ENCODE measurements at places on chromosomes 4 and X.

DNA sequence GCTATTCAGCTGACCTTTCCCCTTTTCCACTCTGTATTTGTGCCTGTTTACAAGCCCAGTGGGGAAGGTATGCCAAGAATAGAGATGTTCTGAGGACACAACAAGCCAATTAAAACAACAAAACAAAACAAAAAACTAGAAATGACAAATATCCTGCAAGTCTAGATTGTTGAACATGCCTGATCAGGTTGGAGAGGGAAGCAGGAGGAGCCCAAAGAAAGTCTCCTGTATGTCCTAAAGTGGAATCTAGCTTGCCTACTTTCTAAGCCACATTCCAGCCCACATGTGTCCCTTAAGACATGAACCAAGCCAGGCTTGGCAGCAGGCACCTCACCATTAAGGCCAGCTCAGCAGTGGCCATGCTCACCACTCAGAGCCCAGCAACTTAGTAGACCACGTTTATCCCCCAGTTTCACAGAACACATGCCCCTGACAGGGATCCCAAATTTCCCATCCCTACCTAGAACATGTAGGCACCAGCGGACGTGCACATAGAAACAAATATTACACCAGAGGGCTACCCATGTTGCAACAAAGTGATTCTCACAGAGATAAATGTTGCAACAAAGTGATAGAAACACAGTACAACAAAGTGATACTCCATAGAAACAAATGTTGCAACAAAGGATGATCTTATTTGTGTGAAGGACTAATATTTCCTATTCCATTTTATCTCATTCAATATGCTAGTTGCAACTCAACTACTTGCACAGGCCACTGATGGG lies 48.3 kb downstream of the CD99L2 start:
- DNase-seq, result no peak

- no peak for DNase-seq
These were observed 161.9 kb downstream of the PHF8 start for GRCh38 chrX:53882331-53882730.

DNA sequence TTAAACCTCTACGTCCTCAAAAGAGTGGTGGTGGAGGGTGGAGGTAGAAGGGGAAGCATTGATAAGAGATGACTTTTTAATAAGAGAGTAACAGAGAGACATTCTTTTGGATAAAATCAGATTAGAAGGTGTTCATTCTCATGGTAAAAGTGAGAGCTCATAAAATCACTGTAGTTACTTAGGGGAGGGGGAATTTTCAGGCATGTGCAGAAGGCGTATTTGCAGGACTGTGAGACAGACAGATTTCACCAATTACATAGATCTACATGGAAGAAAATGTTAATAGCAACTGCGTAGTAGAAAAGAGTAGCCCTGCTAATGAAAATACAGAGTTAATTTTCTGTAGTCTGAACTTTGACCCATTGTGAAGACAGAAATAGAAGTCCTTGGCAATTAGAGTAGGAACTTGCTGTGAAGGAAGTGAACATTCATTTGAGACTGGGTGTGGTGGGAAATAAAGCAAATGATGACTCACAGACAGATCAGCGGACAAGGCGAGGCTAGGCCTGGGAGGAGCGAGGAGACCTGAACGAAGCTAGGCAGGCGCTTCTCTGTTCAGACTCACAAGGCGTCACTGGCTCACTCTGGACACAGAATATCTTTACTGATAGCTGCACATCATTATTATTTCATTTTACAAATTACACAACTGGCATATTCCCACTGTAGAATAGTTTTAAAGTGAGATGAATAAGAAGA lies 57.2 kb upstream of the FAM9C start:
- peak; percentile 73 for DNase-seq

DNA sequence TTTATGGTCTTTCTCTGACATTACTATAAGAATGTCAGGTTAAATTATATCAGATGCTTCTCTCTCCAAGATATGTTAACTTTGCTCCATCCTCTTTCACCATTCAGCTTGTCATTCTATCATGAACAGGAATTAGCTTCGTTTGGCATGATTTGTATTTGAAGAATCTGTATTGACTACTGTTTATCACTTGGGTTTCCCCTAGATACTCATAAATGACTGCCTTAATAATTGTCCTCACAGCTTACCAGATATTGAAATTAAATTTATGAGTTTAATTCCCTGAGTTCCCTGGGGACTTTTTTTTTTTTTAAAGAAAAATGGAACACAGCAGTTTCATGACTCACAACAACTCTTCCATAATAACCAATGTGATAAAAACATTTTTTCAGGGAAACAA lies 76.2 kb upstream of the EOLA2 start:
- no peak for DNase-seq

GRCh38 chr4:52957835-52958631 lies 95.9 kb downstream of the RASL11B start:
- DNase-seq, result no peak

- DNase-seq, result peak; percentile 64
These were observed 33.2 kb upstream of the SLC9A7 start for GRCh38 chrX:46791927-46792809.

GRCh38 chrX:70219938-70220764 lies 14.3 kb upstream of the AWAT1 start:
- peak; percentile 58 for DNase-seq

DNA sequence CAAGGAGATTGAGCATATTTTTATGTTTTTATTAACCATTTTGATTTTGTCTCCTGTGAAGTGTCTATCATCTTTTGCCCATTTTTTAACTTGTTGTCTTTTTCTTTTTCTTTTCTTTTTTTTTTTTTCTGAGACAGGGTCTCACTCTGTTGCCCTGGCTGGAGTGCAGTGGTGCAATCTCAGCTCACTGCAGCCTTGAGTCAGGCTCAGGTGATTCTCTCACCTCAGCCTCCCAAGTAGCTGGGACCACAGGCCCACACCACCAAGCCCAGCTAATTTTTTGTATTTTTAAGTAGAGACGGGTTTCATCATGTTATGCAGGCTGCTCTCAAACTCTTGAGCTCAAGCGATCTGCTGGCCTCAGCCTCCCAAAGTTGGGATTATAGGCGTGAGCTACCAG lies 4.6 kb upstream of the ADD1 start:
- DNase-seq, result no peak

DNA sequence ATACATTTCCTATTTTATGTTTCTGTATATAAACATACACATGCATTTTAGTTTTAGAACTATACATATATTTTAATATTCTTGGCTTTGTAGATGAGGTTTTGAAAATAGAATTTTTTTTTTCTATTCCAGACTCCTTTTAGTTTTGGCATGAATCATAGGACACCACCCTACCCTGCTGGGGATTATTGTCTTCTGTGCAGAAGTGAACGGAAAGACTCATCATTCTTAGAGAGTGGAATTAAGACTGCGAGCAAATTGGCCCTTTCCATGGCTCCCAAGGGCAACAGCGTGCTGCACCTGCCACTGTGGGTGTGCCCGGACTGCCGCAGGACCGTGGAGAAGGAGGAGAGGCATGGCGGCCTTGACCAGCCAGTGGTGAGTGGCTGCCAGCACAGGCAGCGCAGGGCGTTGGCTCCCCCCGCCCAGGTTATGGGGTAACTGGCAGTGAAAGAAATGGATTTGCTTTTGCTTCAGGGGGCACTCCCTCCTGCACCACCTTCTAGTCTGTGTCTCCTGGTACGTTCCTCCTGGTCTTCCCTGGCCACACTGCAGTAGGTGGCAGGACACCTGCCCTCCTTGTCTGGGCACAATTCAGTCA lies 59.6 kb downstream of the FAM193A start:
- no peak for DNase-seq

DNA sequence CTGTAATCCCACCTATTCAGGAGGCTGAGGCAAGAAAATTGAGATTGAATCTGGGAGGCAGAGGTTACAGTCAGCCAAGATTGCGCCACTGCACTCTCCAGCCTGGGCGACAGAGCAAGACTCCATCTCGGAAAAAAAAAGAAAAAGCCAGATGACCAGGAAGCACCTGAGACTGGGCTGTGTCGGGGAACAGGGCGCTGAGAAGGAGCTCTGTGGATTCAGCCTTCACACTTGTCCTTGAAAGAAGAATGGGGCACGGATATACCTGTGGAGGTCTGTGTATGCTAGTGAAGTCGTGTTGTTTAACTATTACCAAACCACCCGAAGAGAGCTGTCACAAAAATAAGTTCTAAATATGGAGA lies 39.3 kb upstream of the TADA2B start:
- no peak for DNase-seq

DNA sequence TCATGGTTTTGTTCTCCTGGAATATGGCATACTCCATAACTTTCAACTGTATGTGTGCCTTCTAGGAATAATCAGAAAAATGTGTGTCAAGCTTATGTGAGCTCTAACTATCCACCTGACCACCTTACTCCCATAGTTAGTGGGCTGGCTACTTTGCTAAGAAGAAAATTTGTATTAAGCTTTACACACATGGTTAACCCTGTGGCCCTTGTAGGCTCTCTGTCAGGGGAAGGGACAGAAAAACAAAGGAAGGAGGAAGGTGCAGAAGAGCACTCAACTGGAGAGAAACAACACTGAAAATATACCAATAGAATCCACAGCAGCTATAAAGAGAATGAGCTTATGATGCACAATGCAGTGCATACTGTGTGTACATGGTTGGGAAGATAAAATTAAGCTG lies 84.6 kb downstream of the PPP3CA start:
- no peak for DNase-seq

GRCh38 chr4:2082118-2082517 lies 23.0 kb downstream of the NAT8L start:
- peak; percentile 31 for DNase-seq

DNA sequence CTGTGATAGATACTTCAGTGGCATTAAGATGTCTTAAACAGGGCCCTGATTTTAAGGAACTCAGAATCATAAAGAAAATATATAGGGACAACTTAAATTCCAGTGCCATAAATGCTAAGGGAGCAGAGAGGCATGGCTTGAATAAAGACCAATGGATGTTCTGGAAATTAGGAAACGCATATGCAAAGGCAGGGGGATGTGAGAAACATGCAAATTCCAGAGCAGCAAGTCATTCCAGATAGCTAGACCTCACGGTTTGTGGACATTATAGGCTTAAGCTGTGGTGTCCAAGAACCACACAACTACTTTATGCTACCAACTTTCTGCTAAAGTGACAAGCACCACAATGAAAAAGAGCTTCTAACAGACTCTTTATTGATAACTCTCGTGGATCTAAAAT lies 132.6 kb upstream of the ANK2 start:
- no peak for DNase-seq

DNA sequence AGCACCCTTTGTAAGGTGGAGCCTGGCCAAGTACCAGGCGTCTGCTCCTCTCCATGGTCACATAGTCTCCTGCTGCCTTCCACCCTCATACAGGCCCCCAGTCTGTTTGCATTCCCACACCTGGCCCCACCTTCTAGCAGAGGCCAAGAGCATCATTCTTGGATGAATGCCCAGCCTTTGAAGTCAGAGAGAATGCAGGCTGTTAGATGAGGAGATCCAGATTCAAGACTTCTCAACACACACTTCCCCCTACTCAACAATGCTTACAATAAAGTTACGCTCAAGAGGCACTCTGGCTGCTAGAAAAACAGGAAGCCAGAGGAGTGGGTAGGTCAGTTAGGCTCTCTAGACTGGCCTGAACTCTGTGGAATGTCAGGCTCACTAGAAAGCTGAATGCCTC lies 43.3 kb downstream of the SHROOM4 start:
- DNase-seq, result no peak

DNA sequence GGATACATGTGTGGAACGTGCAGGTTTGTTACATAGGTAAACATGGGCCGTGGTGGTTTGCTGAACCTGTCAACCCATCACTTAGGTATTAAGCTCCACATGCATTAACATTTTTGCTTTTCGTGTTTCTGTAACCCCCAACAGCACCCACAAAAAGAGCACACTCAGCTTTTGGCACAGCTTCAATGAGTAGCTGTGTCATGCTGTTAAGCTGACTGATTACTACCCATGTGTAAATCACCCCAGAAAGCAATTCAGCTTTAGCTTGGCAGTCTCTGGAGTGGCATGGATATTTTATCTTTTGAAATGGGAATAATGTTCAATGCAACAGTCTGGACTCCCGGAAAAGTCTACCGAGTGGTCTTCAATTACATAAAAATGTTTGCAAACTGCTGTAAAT lies 734.3 kb downstream of the STIM2 start:
- no peak for DNase-seq

DNA sequence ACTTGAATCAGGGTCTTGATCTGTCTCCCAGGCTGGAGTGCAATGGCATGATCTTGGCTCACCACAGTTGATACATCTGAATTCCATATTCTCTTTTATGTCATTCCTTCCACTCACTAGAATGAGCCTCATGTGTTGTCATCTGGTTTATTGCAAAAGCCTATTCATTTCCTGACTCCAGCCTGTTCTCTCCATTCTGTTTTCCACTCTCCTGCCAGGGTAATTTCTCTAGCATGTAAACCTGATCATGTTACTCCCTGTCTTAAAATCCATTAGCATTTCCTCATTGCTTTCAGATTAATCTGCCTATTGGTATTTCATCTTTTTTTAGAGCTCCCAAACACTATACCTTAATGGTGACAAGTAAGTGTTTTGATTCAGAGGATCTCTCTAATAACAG lies 4.3 kb upstream of the DDX60L start:
- no peak for DNase-seq

- DNase-seq, result peak; percentile 69
These were observed at the start of gene ARX for GRCh38 chrX:25015486-25016360. Gene ARX (minus strand): TSS chrX:25015965. CDS start chrX:25015737, 228 bp downstream.
